ENCODE measurements at places on chromosomes 1 and 21.

DNA sequence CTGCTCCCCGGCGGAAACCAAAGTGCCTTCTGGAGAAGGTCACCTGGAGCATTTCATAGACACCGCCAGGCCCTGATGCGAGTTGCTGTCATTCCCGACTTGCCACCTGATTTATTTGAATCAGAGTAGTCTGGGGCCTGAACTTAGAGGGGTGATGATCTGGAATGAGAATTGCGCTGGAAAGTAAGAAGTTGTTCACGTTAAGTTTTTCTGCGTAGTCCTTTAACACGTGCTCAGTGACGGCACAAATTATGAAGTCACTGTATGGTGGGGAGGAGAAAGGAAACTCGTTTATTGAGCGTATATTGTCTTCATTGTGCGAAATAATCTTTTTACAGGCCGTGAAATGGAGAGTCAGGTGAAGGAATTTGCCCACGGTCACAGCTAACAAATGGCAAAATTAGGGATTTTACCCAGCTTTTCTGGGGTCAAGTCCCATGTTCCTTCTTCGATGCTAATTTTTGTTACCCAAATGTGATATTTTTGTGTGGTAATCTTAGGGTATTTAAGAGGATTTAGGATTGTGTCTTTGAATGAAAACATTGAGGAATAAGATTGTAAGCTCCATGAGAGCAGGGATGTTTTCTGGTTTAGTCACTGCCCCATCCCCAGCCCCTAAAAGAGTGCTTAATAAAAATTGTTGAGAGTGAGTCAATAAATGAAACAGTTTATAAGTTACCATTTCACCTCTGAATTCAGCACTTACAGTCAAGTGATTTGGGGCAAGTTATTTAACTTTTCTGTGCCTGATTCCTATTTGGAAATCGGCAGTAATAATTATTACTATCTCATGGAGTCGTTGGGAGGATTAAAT, 46.4 kb upstream of the NBL1 start:
- ATAC-seq = peak; percentile 14

- ATAC-seq = no peak
Measured at GRCh38 chr1:153771841-153772593, 3.2 kb upstream of the SLC27A3 start.

- ATAC-seq = no peak
Measured at GRCh38 chr21:32456497-32456918, 44.0 kb downstream of the EVA1C start.

DNA sequence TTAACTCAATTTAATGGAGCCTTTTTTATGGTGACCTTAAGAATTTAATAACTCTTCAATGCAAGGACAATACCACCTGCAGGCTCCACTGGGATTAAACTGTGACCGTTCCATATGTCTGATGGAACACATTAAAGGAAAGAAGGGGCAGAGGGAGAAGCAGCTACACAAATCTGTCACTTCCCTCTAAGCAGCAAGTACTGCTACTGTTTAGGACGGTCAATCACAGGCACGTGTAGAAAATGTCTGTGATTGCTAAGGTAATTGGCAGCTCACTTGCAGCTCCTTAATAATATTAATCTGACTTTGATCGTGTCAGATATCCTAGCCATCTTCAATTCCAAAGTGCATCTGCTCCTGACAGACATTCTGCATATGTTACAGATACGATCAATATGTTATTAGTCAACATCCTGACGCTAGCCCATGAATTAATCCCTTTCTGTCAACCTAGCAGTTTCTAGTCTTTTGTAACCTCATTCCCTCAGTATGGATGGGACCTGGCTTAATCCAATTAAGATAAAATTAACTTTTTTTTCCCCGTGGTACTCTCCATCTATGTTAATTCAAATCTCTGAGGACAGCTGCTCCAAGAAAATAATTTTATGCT, 1012.4 kb downstream of the AMY1C start:
- no peak for ATAC-seq

GRCh38 chr1:54928327-54928726, 41.3 kb upstream of the DHCR24 start:
- no peak for ATAC-seq

DNA sequence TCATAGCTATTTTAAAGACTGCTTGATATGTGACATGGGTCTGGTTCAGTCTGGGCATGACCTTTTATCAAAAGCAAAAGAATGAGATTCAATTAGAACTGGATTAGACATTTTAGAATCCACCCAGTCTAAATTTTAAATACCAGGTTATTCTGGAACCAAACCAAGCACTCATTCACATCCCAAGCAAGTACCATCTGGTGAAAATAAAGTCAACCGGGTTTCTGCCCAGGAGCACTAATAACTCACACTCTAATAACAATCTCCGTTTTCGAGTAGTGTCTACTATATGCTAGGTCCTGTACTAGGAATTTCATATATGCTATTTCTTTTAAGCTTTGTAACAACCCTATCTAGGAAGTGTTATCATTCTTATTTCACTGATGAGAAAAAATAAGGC, 30.6 kb downstream of the ZNHIT6 start:
- no peak for ATAC-seq

- no peak for ATAC-seq
Measured at GRCh38 chr1:246404078-246404477, 103.0 kb downstream of the SMYD3 start.

DNA sequence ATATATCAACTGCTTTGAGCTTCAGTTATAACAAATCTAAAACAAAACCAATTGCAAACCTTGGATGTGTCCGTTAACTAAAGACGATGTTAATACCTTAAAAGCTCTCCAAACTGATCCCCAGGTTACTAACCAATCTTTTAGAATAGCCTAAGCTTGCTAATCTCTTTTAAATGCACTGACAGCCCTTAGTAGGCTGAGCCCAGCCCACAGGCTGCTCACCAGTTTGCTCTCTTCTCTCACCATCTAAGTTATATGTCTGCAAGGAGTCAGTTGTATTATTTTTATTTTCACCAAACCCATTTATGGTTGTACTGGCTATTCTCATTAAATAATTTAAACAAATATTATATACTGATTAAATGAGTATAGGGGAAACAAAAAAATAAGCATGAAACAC, 199.5 kb downstream of the ADGRL2 start:
- no peak for ATAC-seq

- ATAC-seq = no peak
Measured at GRCh38 chr1:152141971-152142584, 16.9 kb downstream of the RPTN start.

GRCh38 chr1:172498857-172499256, 34.1 kb upstream of the SUCO start:
- ATAC-seq = no peak

GRCh38 chr1:119652587-119652986, 4.5 kb upstream of the ZNF697 start:
- ATAC-seq = no peak

- no peak for ATAC-seq
Measured at GRCh38 chr1:11848373-11848700, 754 bp upstream of the NPPA start.

DNA sequence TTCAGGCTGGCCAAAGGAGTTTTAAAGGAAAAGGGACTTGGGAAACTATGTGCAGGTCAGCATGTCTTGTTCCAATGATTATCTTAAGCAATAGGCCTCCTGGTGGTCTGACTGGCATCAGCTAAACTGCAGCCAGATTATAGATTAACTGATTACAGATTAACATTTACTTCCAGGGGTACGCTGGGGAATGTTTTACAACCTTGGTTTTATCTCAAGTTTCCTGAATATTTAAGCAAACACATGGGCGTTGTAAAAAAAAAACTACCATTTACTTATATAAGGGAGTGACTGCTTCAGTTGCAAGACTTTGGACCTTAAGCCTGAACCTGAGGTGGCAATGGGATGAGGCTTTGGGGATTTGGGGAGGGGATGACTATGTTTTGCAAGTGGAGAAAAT, 600.6 kb upstream of the B3GALT2 start:
- no peak for ATAC-seq

- ATAC-seq = no peak
Measured at GRCh38 chr1:23169727-23170335, 1.2 kb upstream of the LUZP1 start.

DNA sequence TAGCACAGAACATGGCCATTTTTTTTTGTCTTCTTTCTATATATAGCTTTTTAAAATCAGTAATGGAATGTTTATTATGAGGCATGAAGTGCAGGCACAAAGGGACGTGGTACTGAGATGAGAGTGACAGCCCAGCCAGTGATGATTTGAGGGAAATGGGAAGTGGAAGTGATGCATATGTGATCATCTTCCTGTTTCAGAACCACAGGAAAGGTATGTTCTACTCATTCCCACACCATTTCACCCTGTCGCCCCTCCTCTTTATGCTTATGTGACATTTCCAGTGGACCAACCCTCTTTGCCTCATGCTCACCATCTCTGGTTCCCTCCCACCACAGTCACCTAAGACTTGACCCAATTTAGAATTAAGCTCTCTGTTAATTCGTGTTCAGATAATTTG, 24.3 kb downstream of the PTGS2 start:
- no peak for ATAC-seq

DNA sequence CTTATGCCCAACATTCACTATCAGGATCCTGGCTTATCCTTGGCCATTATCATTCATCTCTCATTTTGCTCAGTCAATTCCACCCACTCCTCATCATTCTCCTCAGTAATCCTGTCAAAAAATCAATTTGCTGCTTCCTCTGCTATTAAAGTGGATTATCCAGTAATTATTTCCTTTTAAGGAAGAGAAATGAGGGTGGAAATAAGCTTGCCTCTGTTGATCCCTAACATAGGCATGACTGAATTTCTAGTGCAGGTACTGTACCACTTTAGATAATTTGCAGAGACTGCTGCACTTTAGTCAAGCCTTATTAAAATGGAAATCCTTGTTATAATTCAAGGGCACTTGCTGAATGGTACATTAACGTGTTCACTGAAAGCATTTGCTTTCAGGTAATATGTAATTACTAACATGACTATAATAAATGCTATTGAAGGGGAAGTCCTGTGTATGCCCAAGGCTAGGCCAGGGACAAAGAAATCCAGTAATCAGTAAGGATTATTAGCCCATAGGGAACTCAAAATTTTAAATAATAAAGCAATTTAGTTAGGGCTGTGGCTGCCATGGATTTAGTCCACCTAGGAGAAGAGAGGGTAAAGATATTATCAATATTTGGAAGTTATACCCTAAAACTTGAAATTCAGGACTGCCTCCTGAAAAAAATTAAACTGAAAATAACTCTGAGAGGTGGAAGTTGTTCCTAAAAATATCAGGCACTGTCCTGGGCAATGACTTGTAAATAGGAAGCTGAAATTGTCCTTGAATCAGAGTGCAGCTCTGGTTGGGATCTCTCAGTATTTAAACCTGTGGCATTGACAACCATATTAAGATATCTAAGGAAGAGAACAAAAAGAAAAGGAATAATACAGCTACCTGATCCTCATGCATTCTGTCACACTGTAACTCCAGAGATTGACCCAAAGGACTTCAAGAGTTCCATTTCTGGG, 43.4 kb downstream of the RGS2 start:
- no peak for ATAC-seq

GRCh38 chr1:61925591-61926298, 183.5 kb downstream of the PATJ start:
- ATAC-seq = no peak

DNA sequence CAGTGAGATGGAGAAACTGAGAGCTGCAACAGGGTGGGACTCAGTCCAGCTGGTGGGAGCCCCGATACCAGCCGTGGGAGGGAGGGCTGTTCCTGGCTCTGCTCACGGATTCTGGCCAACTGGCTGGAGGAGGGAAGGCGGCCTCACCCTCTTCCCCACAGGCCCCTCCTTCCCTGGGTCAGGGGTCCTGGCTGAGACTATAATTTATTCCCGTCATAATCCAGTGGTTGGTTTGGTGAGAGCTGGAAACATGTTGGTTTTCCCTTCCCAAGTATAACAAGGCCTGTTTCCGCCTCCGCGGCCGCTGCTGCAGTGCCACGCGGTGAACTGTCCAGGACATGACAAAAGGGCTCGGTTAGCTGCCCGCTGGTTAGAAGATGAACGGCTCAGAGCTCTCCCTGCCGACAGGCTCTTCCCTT, 10.0 kb downstream of the PTPRF start:
- ATAC-seq = no peak

GRCh38 chr1:113857776-113858175, 13.7 kb downstream of the PTPN22 start:
- no peak for ATAC-seq

DNA sequence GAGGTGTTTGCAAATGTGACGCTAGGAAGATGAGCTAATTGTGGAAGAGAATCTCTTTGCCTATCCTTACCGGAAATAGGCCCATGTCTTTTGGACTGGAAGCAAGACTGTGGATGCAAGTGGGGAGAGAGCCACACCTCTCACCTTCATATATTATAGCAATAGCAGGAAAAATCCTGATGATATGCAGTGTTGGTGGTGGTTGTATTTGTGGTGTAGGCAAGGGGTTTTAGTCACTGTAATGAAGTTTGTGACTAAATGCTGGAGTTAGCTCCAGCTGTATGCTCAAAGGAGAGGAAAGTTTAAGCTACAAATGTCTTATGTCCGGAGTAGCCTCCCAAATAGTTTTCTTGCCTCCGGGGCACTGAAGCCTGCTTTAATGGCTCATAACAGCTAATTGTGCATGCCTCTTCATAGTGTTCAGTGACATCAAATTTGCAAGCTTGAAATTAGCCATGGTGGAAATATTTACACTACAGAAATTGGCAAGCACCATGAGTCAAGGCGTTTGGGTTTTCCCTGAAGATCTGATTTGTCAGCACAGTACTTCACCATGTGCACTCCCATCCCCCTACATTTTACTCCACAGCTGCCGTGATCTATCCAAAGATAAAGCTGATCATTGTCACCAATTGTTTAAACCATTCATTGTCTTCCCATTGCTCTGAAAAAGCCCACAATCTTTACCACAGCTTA, 102.6 kb upstream of the ZNF644 start:
- peak; percentile 52 for ATAC-seq

GRCh38 chr1:22635436-22635835, 992 bp upstream of the C1QA start:
- no peak for ATAC-seq
